ENCODE measurements at places on chromosomes 12 and 14.
A peak's percentile ranks its signal among the peaks of the same experiment; 100 is the strongest.

GRCh38 chr12:113222730-113223531 is 1.7 kb downstream of the TPCN1 start:
- peak; percentile 58 for DNase-seq

GRCh38 chr14:74260525-74261233 is 21.4 kb downstream of the VSX2 start:
- DNase-seq: no peak

DNA sequence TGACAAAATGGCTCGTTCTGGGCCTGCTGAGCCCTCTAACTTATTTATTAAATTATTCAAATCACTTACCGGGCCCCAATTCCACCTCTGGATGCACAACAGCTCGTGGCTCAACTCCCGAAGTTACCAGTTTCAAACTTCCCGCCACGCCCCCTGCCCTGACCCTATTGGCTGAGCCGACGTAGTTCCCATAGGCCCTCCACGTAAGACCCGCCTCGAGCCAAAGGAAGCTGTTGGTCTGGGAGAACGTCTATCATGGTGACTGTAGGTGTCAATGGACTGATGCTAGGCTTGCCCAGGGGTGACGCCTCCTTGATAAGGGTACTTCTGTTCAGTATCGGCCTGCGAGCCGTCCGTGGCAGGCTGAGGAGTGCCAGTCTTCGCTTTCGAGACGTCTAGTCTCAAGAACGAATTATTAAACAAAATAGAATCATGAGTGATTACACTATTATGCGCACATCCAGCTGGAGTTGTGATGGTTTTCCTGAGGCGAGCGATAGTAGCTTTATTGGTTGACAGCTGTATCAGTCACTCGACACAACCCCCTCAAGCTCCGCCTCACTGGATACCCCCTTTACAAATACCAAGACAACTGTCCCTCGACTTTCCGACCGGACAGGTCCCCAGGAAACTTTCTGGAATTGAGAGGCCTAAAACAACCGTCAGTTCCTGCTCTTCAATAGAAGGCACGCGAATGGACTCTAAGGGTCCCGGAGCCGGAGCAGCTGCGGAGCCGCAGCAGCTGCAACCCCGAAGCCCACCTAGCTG is at the start of gene CDCA3:
CDCA3 (minus strand) TSS at position 134 of the 768 bp plus-strand sequence. CDS start 334 bp downstream, outside the sequence.
- peak; percentile 100 for DNase-seq

DNA sequence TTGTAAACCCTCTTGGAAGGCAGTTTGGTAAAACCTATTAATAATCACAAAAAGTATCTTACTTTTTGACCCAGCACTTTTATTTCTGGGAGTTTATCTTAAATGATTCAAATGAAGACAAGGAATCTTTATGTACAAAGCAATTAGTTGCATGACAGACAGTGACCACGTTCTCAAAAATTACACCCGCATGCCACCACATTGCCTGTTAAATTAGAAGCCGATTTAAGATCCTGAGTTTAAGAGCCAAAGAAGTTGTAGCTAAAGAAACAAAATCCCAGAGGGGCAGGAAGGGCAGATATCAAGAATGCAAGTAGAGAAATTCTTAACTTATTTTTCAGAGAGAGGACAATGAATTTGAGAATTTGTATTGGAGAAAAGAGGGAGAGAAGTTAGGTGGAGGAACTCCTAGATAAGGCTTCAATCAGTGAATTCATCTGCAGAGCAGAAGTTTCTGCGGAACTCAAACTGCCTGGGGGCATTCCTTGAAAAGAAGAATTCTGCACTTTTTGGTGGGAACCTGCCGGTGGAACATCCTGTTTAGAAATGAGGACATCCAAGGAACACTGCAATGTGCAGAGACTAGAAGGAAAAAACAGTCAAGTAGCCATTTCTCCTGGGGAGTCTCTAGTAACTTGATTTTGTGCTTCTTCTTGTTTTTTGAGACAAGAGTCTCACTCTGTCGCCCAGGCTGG is 1.1 kb upstream of the RIOX1 start:
- DNase-seq: no peak

DNA sequence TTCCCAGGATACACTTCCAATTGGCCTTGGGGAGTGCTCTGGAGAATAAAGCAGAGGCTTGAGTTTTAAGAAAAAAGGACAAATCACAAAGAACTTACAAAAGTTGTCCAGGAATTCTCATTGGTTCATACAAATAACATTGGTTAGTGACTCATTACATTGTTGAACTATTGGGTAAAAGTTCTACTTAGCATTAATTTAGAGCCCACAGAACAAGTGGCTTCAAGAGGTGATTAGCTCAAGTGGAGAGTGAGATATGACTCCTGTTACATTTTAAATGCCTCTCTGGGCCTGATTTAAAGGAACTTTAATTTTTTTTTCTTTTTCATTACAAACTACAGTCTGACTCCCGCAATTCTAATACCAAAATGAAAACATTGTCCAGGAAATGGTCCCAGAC is 72.9 kb downstream of the ASCL4 start:
- no peak for DNase-seq

GRCh38 chr12:62919838-62920237 is 15.1 kb downstream of the PPM1H start:
- DNase-seq: peak; percentile 98

- no peak for DNase-seq
These were observed 728.9 kb upstream of the TBX3 start for GRCh38 chr12:115412831-115413230.

DNA sequence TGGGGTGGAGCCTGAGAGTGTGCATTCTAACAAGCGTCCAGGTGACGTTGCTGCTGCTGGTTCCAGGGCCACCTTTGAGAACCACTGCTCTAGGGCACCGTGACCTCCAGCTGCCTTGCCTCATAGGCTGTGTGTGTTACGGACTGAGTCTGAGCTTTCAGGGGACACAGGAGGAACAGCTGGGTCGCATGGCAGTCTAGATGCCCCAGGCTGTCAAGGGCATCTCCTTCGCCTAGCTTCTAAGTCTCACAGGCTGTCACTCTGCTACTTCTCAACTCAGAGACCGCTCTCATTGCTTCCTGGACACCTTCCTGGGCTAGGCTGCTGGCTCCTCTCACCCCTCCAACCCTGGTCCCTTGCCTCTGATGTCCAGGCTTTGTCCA is 965 bp downstream of the KRT73 start:
- no peak for DNase-seq

DNA sequence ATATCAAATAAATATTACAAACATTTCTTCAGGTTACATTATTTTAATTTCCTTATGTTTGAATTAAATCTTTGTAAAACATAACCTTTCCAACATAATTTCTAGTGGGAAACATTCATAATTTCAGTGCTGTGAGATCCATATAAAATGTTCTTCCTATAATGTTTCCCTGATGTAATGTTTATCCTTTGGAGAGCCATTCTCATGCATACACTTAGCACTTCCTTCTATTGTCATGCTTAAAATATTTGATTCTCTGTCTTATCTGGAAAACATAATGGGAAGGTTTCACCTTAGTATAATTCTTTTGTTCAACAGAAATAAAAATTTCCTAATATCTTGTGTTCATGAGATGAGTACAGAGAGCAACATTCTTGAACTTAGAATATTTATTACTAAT is 472.5 kb downstream of the ADAMTS20 start:
- DNase-seq: no peak

- DNase-seq: no peak
These were observed 177.4 kb downstream of the DICER1 start for GRCh38 chr14:94979891-94980290.

DNA sequence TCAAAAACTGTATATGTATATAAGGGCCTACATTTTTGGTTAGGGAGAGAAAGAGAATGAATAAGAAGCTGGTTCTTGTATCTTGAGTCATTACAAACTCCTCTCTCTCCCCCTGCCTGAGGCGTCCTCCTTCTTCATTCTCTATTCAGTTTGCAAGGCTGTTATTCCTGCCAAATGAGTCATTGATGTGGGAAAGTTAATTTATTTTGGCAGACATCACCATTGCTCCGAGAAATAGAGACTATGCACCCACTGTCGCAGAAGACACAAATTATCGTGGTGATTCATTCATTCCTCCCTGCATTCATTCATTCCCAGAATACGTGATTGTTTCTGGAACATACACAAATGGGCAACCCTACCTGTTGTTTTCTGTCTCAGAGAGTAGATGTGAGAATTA is 112.5 kb upstream of the MED13L start:
- DNase-seq: no peak

DNA sequence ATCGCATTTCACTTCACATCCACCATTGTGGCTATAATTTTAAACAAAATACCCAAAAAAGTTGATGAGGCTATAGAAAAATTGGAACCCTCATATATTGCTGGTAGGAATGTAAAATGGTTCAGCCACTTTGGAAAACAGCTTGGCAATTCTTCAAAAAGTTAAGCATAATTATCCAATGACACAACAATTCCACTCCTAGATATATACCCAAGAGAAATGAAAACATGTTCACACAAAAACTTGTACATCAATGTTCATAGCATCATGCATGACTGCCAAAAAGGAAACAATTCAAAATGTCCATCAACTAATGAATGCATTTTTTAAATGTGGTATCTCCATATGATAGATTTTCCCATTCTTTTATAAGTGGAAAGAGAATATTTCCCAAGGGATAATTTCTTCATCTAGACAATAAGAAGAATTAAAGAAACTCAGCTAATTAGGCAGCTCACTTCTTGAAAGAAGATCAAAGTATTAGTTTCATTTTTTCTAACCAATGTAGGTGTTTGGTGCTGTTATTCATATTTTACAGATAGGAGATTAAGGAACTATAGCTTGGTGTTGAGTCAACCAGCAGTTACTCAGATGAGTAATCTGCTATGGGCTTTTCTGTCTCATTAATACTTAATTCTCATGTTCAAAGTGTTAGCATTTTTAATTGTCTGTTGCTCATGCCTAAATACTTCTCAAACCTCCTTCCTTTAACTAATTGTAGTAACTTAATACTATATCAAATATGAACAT is 32.8 kb downstream of the YEATS4 start:
- DNase-seq: no peak

- DNase-seq: no peak
These were observed 14.6 kb downstream of the COL2A1 start for GRCh38 chr12:47989666-47990065.

- no peak for DNase-seq
These were observed 299.7 kb downstream of the BCAT1 start for GRCh38 chr12:24649209-24649608.

DNA sequence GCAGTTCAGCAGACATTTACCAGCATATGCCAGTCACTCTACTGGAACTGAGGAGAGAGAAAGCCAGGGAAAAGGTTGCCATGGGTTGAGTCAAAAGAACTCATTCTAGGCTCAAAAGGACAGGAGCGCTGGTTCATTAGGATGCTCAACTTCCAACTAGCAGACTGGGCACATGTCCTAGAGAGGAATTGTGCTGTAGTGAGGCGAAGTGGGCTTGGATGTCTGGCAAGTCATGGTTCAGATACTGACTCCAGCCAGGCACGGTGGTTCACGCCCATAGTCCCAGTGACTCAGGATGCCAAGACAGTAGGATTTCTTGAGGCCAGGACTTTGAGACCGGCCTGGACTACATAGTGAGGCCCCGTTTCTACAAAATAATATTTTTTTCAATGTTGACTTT is 281.5 kb downstream of the CACNA1C start:
- no peak for DNase-seq

DNA sequence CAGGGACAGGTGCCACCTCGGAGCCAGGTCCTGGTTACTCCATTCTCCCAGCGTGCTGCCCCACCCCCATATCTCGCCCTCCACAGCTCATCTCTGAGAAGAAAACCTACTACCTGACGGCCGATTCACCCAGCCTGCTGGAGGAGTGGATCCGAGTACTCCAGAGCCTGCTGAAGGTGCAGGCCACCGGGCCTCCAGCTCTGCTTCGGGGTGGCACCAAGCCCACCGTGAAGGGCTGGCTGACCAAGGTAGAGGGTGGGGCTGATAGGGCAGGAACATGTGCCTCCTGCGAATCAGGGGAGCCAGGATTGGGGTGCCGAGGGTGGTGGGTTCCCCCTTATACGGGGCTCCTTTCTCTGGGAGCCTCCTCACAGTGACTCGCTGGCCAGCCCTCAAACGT is 25.9 kb downstream of the PIGH start:
- DNase-seq: no peak

DNA sequence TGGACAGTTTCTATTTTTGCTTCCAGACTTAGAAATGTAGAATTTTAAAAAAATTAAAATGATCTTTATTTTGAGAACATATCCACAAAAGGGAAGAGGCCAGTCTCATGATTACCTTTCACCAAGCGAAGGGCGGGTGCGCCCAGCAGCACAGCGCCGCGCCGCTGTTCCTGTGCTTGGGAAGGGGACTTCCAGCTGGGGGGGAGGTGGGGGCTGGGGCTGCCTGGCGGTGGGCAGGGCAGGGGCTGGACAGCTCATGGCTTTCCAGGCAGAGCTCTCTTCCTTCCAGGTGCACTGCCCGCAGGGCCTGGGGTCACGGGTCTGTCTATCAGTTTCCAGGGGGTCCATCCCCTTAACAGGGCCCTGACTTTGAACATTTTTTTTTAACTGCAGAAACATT is 199.9 kb downstream of the TTC7B start:
- no peak for DNase-seq

DNA sequence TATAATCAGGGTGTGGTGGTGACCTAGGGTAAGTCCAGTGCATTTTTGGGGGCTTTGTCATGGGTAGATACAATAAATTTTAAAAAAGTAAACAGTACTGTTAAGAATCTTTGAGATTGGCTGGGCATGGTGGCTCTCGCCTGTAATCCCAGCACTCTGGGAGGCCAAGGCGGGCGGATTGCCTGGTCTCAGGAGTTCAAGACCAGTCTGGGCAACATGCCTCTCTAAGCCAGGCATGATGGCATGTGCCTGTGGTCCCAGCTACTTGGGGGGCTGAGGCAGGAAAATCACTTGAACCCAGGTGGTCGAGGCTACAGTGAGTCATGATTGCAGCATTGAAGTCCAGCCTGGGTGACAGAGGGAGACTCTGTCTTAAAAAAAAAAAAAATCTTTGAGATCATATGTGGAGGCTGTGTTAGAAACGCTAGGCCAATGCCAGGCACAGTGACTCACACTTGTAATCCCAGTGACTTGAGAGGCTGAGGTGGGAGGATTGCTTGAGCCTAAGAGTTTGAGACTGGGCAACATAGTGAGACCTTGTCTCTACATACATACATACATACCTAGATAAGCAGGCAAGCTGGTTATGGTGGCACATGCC is 67.7 kb downstream of the PRKCH start:
- DNase-seq: no peak

GRCh38 chr12:3309805-3310204 is 181.2 kb upstream of the PRMT8 start:
- no peak for DNase-seq

- DNase-seq: no peak
These were observed 215.8 kb downstream of the SPTSSA start for GRCh38 chr14:34246206-34246605.
